ENCODE measurements at places on chromosomes 7 and 10. TPM values are rescaled to one million over a fixed set of nuclear protein-coding genes. Genes with fewer than 3 reads are reported as not detected.
A peak's percentile ranks its signal among the peaks of the same experiment; 100 is the strongest.

The NKX2-3 gene
- not detected for total RNA-seq

DNA sequence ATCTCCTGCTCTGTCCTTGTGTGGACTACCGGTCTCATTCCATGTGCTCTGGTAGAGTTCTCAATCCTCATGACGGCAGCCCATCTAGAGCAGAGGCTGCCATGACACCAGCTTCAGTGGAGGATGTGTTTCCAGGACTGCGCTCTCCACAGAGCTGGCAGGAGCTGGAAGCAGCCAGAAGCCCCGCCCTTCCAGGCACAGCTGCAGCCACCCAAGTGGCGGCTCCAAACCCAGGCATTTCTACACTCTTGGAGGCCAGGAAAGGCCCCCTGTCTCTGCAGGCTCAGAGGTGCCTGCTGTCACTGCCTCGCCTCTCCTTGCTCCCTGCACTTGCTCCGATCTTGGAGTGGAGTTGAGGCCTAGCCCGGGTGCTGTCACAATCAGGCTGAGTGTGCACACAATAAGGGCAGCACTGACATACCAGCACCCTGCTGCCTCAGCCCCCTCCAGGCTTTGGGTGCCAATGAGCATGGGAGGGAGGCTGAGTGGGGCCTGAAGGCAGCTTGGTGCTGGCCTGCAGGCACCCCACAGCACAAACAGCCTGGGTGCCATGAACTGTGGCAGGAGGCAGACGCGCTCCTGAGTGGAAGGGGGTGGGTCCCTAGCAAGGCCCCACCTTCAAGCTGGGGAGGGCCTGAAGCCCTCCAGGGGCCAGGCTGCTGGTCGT is 122.1 kb downstream of the LRRN3 start:
- H3K36me3 ChIP-seq = peaks cover 13% of the 10 kb centered on the region
- H3K27me3 ChIP-seq = no peaks in the 10 kb centered on the region
- DNase-seq = no peak
- peaks cover 15% of the 10 kb centered on the region for H3K4me1 ChIP-seq
- H3K27ac ChIP-seq = no peak overlapping the region

GRCh38 chr10:11789306-11789705 is 33.9 kb upstream of the PROSER2 start:
- H3K27me3 ChIP-seq = no peaks in the 10 kb centered on the region
- no peak overlapping the region for H3K4me3 ChIP-seq
- no peaks in the 10 kb centered on the region for H3K36me3 ChIP-seq
- H3K4me1 ChIP-seq = no peaks in the 10 kb centered on the region
- H3K27ac ChIP-seq = no peak overlapping the region

DNA sequence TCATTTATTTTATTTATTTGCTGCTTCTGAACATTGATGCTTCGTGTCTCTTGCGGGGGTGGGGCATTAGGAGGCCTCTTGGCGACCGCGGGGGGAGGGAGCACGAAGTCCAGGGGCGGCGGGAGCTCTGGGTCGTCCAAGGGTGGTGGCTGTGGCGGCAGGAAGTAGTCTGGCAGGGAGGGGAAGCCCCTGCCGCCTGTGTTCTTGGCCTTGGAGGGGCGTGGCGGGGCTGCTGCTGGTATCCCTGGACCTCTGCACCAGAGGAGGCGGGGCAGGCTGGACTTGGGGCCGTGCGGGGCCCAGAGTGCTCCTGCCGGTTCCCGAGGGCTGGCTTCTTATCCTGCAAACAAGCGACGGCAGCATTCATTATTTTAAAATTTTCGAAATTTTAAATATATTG is 70.5 kb upstream of the ABI1 start:
- H3K4me3 ChIP-seq = no peak overlapping the region
- H3K27me3 ChIP-seq = no peaks in the 10 kb centered on the region
- peaks cover 2% of the 10 kb centered on the region for H3K4me1 ChIP-seq
- DNase-seq = peak; percentile 7
- H3K27ac ChIP-seq = no peak overlapping the region
- no peaks in the 10 kb centered on the region for H3K36me3 ChIP-seq

GRCh38 chr10:113695691-113696090 is 16.0 kb downstream of the CASP7 start:
- no peak for DNase-seq
- no peaks in the 10 kb centered on the region for H3K27me3 ChIP-seq

The IDI2 gene
- not detected for total RNA-seq

- peak; percentile 28 for DNase-seq
- no peak overlapping the region for H3K4me3 ChIP-seq
- H3K27ac ChIP-seq = no peak overlapping the region
- no peaks in the 10 kb centered on the region for H3K27me3 ChIP-seq
- H3K4me1 ChIP-seq = no peaks in the 10 kb centered on the region
These were observed 305.5 kb downstream of the DNAJB9 start for GRCh38 chr7:108875139-108875538.

The MARVELD1 gene
- 2.7 TPM for total RNA-seq

GRCh38 chr10:114777415-114777814 is 44.2 kb upstream of the FHIP2A start:
- no peak for DNase-seq
- H3K36me3 ChIP-seq = no peaks in the 10 kb centered on the region
- no peak overlapping the region for H3K4me3 ChIP-seq
- no peak overlapping the region for H3K27ac ChIP-seq

- no peak for DNase-seq
- H3K36me3 ChIP-seq = no peaks in the 10 kb centered on the region
- H3K4me3 ChIP-seq = no peak overlapping the region
- H3K27me3 ChIP-seq = no peaks in the 10 kb centered on the region
- H3K27ac ChIP-seq = no peak overlapping the region
- H3K4me1 ChIP-seq = peaks cover 15% of the 10 kb centered on the region
These were observed 109.4 kb downstream of the SEMA3A start for GRCh38 chr7:84085147-84085546.

- no peaks in the 10 kb centered on the region for H3K4me1 ChIP-seq
- no peak overlapping the region for H3K4me3 ChIP-seq
- DNase-seq = no peak
- no peak overlapping the region for H3K27ac ChIP-seq
- no peaks in the 10 kb centered on the region for H3K36me3 ChIP-seq
- no peaks in the 10 kb centered on the region for H3K27me3 ChIP-seq
These were observed 162.3 kb upstream of the CSTF2T start for GRCh38 chr10:51861731-51862130.

DNA sequence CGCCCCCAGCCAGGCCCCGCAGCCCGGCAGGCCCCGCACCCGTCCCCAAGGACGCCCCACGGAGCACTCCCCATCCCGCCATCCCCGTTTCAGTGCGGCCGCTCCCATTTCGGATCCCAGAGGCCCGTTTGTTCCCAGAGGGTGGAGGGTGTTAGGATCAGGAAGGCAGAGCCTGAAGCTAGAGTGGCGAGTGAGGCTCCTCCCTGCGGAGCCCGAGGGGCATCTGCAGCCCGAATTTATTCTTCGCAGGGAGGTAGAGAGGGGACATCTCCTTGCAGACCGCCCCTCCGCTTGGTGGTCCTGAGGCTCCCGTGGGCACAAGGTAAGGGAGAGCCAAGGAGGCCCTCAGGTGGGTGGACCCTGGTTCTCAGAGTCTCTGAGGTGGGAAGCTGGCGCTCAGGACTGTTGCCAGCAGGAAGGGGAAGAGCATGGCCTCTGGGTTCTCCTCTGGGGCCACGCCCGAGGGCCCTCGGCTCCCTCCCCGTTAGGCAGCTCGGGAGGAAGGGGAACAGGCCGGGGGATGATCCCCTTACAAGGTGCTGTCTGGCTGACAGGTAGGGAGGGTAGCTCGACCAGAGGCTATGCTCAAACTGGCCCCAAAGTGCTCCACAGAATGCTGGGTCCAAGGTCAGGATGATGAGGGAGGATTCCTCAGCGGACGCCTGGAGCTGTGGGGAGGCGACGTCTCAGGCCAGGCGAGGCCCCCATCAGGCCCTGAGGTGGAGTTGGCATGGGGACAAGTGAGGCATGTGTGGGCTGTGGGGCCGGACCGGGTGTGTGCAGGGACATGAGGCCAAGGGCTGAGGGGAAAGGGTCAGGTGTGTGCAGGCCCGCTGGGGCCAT is 17.4 kb downstream of the POLL start:
- H3K27ac ChIP-seq = no peak overlapping the region
- H3K36me3 ChIP-seq = no peaks in the 10 kb centered on the region
- H3K4me3 ChIP-seq = peak overlapping the region; percentile 62
- H3K27me3 ChIP-seq = peaks cover 38% of the 10 kb centered on the region

The APBB1IP gene
- 29.4 TPM for total RNA-seq

DNA sequence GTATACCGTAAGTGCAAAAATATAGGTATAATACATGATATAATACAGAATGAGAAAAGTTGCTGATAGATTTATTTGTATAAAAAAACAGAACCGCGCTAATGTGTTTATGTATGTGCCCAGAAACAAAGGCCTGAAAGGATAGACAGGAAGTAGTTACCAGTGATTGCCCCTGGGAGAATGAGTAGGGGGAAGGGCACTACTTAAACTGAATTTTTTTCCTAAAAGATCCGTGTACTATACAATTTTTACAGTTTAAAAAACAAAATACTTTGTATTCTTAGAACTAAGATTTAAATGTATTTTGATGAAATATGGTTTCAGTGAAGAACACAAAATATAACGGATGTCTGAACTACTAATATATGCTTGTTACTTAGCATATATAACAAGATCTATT is 2.9 kb downstream of the IPMK start:
- DNase-seq = no peak
- peak overlapping the region; percentile 24 for H3K4me3 ChIP-seq
- H3K4me1 ChIP-seq = peaks cover 34% of the 10 kb centered on the region
- H3K27ac ChIP-seq = no peak overlapping the region

The ALDH18A1 gene
- total RNA-seq = 82.1 TPM

DNA sequence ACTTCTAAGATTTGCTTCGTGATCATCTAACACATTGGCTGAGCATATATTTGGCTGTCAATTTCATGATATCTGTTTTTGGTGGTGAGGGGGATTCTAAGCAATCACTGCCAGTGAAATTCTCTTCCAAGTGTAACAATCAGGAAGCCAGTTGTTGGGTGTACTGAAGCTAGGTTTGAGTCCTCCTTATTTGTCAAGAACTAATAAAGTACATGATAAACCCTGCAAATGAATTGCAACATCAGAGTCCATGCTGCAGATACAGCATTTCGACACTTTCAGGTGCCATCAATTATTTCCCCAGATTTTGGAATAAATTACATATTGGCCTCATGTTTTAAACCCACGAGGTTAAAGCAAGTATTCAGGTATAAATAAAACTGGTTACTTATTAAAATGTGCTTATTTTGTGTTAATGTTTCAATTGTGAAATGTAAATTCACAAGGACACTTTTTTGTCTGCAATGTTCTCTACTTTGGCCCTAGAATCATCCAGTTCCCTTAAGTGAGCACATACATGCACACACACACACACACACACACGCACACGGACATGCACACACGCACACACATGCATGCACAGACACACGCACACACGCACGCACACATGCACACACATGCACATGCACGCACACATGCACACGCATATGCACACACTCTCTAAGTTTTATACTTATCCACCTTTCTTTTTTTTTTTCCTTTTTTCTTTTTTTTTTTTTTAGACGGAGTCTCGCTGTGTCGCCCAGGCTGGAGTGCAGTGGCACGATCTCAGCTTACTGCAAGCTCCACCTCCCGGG is 510.2 kb upstream of the KLF6 start:
- no peaks in the 10 kb centered on the region for H3K4me1 ChIP-seq
- no peak for DNase-seq
- no peaks in the 10 kb centered on the region for H3K27me3 ChIP-seq

The H2BK1 gene
- total RNA-seq = not detected

DNA sequence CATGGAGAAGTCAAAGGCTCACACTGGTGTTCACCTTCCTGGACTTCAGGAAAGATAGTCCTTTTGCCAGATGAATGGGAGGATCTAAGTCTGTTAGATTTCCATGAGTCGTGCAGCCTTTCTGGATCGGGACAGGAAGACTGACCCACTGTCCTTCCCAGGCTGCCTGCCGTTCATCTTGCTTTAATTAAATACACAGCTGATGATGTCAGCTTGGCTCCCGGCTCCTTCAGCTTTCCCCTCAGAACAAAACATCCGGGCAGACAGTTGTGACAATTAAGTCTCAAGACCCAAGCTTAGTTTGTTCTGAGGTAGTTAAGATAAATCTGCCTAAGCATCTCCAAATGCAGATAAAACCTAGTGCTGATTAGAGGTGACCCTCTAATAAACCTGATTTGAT is 58.6 kb downstream of the AUTS2 start:
- H3K4me3 ChIP-seq = no peak overlapping the region
- H3K27ac ChIP-seq = no peak overlapping the region
- no peak for DNase-seq
- no peaks in the 10 kb centered on the region for H3K4me1 ChIP-seq

The SPDYE2B gene
- total RNA-seq = 0.19 TPM

- no peak for DNase-seq
- peaks cover 50% of the 10 kb centered on the region for H3K4me1 ChIP-seq
- no peak overlapping the region for H3K4me3 ChIP-seq
- H3K27ac ChIP-seq = peak overlapping the region; percentile 59
- peaks cover 18% of the 10 kb centered on the region for H3K36me3 ChIP-seq
- no peaks in the 10 kb centered on the region for H3K27me3 ChIP-seq
These were observed 12.1 kb downstream of the KBTBD2 start for GRCh38 chr7:32879460-32879859.

The CLIP2 gene
- 1.6 TPM for total RNA-seq

The PPP1R3C gene
- total RNA-seq = 0.12 TPM

The TRPV6 gene
- not detected for total RNA-seq

- H3K4me3 ChIP-seq = no peak overlapping the region
- DNase-seq = no peak
- peaks cover 3% of the 10 kb centered on the region for H3K4me1 ChIP-seq
- H3K27me3 ChIP-seq = no peaks in the 10 kb centered on the region
These were observed 12.9 kb downstream of the CALML3 start for GRCh38 chr10:5537684-5538083.

The OR2A42 gene
- total RNA-seq = not detected

DNA sequence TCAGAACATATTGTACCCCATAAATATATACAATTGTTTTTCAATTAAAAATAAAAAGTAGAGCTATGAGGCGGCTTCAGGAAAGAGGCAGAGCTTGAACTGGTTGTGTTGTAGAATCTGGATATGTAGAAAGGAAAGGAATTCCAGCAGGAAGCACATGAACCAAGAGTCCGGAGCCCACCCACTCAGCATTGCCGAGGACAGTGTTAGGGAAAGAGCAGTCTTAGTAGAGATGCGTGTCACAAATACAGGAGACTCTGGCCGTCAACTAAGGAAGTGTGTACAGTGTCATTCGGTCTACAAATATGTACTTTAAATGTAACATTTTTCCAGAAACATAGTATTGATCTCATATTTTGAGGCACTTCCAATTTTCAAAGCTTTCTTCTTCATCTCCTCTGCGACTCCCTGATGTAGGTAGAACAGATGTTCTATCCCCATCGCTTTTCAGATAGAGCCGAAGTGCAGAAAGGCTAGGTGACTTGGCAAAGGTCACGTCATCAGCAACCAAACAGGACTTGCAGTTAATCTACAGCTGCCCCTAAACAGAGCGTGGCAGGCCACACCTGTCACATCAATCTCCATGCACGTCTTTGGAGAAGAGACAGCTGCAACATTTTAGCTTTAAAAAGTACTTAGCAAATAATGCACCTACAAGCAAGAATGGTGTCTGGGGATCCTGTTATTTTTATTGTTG is 25.3 kb upstream of the GJD4 start:
- no peak overlapping the region for H3K27ac ChIP-seq
- no peak overlapping the region for H3K4me3 ChIP-seq
- no peaks in the 10 kb centered on the region for H3K27me3 ChIP-seq
- no peaks in the 10 kb centered on the region for H3K4me1 ChIP-seq
- peaks cover 5% of the 10 kb centered on the region for H3K36me3 ChIP-seq

The PON3 gene
- not detected for total RNA-seq

The NUTM2D gene
- 0.35 TPM for total RNA-seq

Measured in activated naive CD4-positive, alpha-beta T cell treated with anti-CD3 and anti-CD28 coated beads for 36 hours (primary cell).